Peyer's patch (tissue), 4 donors: ENCODE measurements at places on chromosomes 1 and 21. TPM values are rescaled to one million over a fixed set of nuclear protein-coding genes. Genes with fewer than 3 reads are reported as not detected.

The CYP4B1 gene
- total RNA-seq: 48.0 TPM

The KMO gene
- 0.70 TPM for total RNA-seq

DNA sequence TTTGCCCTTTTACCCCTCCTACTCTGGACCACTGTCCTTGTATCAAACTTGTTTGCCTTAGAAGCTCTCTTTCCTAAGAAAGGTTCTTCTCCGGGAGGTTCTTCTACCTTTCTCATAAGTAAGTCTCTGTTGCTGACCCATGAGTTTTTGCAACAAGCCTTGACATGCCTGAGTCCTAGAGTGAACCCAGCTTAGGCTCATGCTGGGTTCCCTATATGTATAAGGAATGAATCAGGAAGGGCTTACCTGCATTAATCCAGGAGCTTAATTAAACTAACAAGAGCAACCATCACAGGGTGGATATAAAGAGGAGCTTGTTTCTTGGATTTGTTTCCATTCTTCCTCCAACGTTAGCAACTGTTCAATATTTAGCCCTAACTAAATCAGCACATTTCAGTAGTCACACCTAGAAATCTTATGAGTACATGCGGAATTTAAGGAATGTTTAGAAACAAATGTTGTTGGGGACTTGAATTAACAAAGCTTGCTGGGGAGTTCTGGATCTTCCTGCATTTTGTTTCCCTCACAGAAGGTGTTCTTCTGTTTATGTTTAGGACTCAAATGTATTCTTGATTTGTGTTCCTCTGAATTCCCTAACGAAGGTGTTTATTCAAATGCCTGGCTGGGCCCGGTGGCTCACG is 64.3 kb upstream of the RAB3GAP2 start:
- H3K4me1 ChIP-seq: no peaks in the 10 kb centered on the region
- H3K4me3 ChIP-seq: no peak overlapping the region
- no peak overlapping the region for H3K27ac ChIP-seq
- no peaks in the 10 kb centered on the region for H3K36me3 ChIP-seq
- DNase-seq: no peak
- H3K27me3 ChIP-seq: no peaks in the 10 kb centered on the region

- no peak overlapping the region for H3K4me3 ChIP-seq
- DNase-seq: no peak
- no peaks in the 10 kb centered on the region for H3K4me1 ChIP-seq
- H3K27me3 ChIP-seq: no peaks in the 10 kb centered on the region
- no peak overlapping the region for H3K27ac ChIP-seq
- no peaks in the 10 kb centered on the region for H3K36me3 ChIP-seq
These were observed 11.5 kb downstream of the RCC2 start for GRCh38 chr1:17427696-17428660.

DNA sequence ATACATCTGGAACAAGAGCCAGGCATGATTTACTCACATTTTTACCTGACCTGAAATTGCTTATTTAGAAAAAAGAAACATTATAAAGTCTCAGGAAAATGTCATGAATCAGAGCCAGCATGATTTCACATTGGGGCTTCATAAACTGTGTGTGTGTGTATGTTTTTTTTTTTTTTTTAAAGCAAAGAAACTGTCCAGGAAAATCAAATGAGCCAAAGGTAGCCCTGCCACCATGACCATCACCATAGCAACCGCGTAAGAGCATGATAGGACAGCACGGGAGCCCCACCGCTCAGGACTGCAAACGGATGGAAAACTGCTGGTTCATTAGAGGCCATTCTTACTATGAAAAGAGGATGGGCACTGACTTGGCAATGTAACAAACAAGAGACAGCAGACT is 139.2 kb downstream of the NTMT2 start:
- H3K4me1 ChIP-seq: no peaks in the 10 kb centered on the region
- no peak for DNase-seq
- no peaks in the 10 kb centered on the region for H3K36me3 ChIP-seq
- H3K27me3 ChIP-seq: no peaks in the 10 kb centered on the region
- H3K27ac ChIP-seq: no peak overlapping the region

DNA sequence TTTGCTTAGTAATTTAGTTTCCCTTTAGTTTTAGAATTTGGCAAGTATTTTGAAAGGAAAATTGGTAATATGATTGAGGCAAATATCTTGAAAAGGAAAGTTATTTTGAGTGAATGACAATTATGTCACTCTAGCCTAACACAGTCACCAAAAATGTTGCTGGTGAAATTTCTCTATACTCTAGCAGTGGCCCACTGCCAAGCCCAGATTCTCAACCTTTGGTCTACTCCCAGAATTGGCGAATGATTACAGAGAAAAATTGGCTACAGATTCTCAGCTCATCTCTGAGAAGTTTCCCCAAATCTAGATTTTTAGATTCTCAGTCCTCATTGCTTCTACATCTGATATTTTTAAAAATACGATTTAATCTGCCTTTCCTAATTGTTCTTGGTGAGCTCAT is 84.9 kb downstream of the PIGK start:
- H3K27ac ChIP-seq: no peak overlapping the region
- no peaks in the 10 kb centered on the region for H3K4me1 ChIP-seq
- H3K27me3 ChIP-seq: no peaks in the 10 kb centered on the region
- no peak for DNase-seq

- H3K4me3 ChIP-seq: no peak overlapping the region
- no peaks in the 10 kb centered on the region for H3K36me3 ChIP-seq
- H3K4me1 ChIP-seq: no peaks in the 10 kb centered on the region
These were observed 78.8 kb downstream of the MRPL39 start for GRCh38 chr21:25528515-25528914.

GRCh38 chr1:206581571-206581981 is 30.7 kb downstream of the EIF2D start:
- H3K4me1 ChIP-seq: no peaks in the 10 kb centered on the region
- peak overlapping the region; percentile 36 for H3K27ac ChIP-seq
- peak; percentile 83 for DNase-seq

DNA sequence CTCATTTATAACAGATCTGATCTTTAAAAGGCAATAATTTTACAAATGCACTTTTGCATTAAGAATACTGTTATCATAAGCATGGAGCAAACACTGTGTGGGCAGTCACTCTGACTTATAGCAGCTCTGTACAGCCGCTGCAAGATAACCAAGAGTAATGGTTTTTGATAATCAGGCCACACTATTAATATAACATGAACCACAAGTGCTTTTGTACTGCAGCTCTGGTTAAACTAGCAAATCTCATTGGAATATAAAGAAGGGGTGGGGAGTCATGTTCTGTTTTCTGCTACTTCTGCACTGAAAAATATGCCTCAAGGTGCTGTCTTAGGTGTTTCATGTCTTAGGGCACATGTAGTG is 357.4 kb downstream of the LMO4 start:
- H3K4me3 ChIP-seq: no peak overlapping the region
- H3K4me1 ChIP-seq: no peaks in the 10 kb centered on the region
- DNase-seq: no peak
- no peak overlapping the region for H3K27ac ChIP-seq
- H3K36me3 ChIP-seq: no peaks in the 10 kb centered on the region

- no peak for DNase-seq
- H3K36me3 ChIP-seq: no peaks in the 10 kb centered on the region
- no peak overlapping the region for H3K27ac ChIP-seq
- H3K4me1 ChIP-seq: no peaks in the 10 kb centered on the region
- no peak overlapping the region for H3K4me3 ChIP-seq
- no peaks in the 10 kb centered on the region for H3K27me3 ChIP-seq
These were observed 146.2 kb downstream of the TNR start for GRCh38 chr1:175597205-175597604.
